Fibroblast of skin of right biceps (primary cell): ENCODE measurements at places on chromosomes 1 and 21.
A peak's percentile ranks its signal among the peaks of the same experiment; 100 is the strongest.

GRCh38 chr1:58502519-58502918, 44.0 kb downstream of the OMA1 start:
- no peak for DNase-seq

GRCh38 chr1:181107711-181108110, 19.2 kb downstream of the IER5 start:
- peak; percentile 34 for DNase-seq

DNA sequence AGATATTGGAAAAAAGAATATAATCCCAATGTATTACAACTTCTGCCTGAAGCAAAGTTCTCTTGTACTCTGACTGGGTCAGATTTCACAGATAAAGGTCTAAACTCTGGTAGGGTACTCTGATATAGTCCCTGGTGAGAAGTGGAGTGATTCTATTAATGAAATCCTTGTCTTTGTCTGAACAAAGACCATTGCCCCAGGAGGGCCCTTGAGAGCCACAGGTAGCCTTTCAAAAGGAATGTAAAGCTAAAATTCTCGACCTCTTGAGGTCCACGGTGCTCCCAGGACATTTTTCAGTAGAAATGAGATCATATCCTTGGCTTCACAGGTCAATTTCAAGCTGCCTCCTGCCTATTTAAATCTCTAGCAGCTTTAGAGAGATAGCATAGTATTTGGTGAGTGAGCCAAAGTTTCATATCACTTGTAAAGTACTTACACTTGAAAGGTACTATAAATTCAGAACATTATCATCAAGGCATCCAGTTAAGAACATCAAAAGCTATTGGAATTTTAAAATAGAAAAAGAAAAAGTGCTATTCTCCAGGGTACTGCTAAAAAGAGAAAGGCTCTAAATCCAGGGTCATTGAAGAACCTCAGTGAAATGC, 10.1 kb downstream of the TNNI3K start:
- DNase-seq, result no peak

DNA sequence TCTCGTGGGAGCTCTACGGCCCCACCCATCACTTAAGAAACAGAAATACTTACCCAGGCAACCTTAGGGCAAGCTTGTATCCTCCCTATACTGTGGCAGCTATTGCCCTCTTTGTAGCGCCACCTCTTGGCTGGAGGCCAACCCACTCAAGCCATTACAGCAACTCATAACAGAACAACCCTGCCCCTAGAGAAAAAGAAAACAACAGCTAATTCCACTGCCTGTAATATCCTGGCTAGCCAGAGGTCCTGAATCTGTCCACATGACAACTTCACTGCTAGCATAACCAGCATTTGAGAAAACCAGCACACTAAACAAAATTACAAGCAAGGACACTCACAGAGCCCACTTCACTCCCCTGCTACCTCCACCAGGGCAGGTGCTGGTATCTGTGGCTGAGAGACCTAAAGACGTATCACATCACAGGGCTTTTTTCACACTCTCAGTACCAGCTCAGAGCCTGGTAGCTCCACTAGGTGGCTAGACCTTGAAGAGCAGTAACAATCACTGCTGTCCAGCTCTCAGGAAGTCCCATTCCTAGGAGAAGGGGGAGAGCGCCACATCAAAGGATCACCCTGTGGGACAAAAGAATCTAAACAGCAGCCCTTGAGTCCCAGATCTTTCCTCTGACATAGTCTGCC, 14.5 kb upstream of the MX1 start:
- DNase-seq, result no peak

DNA sequence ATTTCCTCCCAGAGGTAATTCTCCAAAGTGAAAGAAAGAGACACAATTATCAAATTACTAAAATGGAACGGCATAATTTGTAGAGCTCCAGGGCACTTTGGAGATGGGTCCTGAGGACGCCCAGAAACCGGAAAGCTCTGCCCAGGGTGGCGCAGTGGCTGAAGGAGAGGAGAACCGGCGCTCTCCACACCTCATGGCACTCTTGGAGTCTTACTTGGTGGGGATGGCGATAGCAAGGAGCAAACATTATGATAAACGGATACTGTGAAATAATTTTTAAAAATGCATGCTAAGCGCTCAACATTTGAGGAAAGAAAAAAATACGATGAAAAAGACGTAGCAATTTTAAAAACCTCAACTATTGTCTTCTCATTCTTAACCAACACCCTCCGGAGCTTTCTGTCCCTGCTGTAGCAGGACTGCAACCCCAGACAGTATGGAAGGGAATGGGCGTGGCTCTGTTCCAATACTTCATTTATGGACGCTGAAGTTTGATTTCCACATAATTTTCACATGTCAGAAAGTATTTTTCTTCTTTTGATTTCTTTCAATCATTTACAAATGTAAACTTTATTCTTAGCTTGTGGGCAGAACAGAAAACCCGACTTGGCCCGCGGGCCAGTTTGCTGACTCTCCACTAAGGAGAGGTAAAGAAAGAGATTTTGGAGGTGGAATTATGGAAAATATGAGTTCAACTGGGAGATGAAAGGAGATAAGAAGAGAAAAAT, 1.1 kb downstream of the S100A11 start:
- peak; percentile 35 for DNase-seq

- DNase-seq, result peak; percentile 28
These were observed 578 bp upstream of the TRIM62 start for GRCh38 chr1:33182401-33182841.

DNA sequence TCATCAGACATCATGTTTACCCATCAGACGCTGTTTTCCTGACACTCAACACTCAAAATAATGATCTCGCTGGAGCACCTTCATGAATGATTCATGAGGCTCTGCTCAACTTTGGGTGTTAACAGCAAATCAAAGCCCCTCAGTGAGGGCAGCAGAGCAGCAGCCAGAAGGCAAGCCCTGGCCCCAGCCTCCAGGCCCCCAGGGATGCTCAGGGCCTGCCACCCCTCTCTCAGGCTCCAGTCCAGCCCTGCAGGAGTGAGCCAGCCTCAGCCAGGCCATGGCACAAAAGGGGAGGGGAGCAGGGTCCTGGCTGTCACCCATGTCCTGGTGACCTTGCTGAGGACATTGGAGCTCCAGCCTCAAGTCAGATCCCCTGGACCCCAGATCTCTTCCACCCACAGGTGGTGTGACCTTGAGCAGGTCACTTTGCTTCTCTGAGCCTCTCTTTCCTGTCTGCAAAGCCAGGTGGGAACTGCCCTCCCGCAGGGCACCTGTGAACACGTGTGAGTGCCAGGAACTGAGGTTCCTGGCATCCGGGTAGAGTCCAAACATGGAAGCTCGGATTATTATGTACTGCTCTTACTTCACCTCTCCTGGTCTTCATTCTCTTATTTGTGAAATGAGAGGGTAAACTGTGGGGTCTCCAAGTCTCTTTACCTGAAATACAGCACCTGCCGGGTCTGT, 161.6 kb upstream of the VAMP3 start:
- DNase-seq, result no peak

DNA sequence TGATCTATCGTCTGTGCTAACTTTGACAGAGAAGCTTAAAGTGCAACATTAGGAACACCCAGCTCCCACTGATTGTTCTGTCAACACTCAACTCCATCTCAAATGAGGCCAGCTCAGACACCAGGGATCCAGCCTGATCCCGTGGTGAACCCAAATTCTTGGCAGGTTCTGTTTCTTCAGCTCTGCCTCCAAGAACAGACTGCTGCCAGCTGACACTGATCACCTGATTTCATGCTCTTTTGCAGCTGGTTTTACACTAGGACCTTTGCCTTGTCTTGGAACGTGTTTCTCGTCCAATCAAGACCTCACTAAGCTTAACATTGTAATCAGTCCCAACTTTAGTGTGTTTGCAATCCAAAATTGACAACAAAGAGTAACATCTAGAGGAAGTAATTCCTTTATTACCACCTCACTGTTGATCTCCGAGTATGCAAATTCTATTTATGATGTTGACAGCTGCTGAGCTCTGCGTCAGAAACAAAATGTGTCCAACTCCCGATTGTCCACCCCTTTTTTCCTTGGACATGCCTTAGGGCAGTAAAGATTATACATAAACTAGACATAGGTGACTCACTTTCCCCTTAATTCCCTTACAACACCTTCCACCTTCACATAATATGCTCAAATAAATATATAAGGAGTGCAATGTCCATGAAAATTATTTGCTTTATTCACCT, 1.6 kb upstream of the HYI start:
- no peak for DNase-seq

- DNase-seq, result peak; percentile 84
These were observed 81.1 kb downstream of the SIK1 start for GRCh38 chr21:43345746-43346409.

DNA sequence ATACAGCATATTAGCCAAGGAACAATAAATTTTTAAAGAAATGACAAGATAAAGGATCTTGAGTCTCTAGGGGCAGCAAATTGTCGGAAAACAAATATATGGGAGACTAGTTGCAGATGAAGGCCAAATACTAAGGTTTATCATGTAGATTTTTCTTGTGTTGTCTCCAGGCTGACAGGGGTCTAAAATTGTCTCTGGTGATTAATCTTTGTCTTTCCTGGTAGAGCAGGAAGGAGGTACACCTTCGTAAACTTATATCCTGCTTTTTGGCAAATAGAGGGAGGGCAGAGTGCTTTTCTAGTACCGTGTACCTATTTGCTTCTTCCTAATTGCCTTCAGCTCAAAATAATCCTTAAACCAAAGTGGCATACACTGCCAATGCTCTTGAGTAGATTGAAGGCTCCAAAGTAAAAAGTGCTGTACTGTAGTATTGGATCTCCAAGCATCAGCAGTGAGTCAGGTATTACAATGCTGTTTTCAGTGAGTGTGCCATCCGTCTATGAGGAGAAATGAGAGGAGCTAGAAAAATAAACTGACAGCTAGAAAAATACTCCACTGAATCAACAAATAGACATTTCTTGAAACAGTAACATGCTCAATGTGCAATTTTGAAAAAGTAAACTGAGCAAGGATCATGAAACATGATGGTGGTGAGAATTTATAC, 1.8 kb upstream of the LEPR start:
- DNase-seq, result no peak

DNA sequence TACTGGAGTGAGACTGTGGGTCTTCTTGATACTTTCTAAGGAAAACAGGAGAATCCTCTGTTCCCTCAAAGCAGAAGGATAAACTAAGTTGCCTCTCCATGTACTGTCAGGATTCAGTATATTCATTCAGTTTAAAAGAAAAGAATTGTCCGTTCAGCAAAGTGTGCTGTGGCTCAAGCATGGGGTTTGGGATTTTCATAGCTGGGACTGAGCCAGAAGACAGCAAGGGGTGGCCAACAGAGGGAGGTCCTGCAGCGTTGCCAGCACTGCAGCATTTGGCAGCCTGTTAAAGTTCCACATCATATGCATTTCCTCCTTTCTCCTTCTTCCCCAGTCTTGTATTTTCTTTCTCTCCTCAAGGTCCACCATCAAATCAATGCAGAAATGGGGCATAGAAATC, 75.1 kb downstream of the DTL start:
- peak; percentile 42 for DNase-seq

GRCh38 chr1:95375174-95375573, 141.2 kb downstream of the RWDD3 start:
- no peak for DNase-seq

- DNase-seq, result no peak
These were observed 6.9 kb upstream of the TRIM17 start for GRCh38 chr1:228423404-228424053.

DNA sequence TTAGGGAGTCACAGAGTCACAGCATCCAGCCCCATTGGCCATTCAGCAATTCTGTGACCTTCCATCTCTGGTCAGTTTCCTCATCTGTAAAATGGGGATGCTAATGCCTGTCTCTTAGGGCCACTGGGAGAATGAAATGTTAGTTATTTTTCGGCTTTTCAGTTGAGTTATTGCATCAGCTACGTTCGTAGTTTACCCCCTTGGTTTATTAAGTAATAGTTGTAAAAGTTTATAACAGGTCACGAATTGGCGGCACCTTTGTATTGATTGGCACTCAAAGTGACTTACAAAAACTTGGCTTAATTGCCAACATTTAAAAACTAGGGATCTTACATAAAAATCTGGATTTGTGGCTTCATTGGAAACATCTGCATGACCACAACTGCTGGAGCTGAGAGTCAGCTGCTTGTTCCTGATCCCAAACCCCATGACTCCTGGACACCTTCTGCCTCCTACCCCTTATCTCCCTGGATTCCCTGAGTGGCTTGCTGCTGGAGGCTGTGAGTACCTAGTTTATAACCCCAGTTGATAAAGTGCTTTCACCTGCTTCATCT, 23.0 kb upstream of the SLC1A7 start:
- no peak for DNase-seq

DNA sequence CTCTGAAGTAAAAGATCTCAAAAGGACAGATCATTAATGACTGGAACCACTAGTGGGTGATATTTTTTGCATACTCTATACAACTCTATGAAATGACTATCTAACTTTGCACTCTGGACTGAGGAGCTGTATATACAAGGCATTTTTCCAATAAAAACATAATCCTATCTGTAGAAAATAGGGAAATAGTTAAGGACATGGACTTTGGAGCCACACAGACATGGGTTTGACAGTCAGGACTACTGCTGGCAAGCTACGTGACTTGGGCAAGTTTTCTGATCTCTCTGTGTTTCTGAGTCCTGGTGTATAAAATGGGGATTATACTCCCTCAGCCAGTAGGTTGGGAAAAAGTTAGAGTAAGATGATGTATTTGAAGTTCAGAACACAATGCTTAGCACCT, 20.9 kb upstream of the HSD3B2 start:
- no peak for DNase-seq

DNA sequence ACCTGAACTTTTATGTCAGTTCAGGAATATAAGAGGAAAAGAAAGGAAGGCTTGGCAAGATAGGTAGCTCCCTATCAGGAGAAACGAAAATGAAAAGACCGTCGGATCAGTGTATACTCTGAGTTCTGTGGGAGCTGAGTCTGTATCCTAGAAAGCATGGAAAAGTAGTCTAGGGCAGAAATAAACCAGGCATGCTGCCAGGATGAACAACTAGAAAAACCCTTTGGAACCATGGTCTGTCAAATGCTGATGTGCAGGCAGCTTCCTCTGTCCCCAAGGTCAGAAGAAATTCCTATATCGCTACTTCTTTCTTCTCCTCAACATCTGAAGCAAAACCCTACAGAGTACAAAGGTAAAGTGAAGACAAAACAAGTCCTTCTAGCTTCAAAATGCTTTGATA, 268.8 kb downstream of the ST6GALNAC3 start:
- no peak for DNase-seq

- no peak for DNase-seq
These were observed 88.5 kb downstream of the GPR88 start for GRCh38 chr1:100626397-100626796.

GRCh38 chr1:161214369-161214768, 726 bp upstream of the FCER1G start:
- DNase-seq, result no peak

- peak; percentile 25 for DNase-seq
These were observed 96.9 kb upstream of the AKT3 start for GRCh38 chr1:243946946-243947345.

DNA sequence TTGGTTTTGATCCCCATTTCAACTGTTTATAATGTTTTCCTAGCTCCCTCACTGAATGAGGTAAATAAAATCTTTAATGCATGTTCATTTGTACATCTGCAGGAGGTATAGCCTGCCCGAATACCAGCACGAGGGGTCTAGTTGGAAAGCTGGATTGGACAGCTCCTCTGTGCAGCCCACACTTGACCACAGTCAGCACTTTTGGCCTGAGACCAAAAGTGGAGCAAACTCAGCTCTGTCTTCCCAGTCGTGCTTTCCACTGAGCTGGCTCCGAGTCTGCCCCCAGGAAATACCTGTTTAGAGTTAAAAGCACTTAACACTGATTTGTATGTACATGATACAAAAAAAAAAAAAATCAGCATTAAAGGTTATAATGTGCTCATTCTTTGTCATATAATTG, 224.4 kb downstream of the DSCAM start:
- DNase-seq, result peak; percentile 44

- DNase-seq, result peak; percentile 22
These were observed 13.8 kb downstream of the DMBX1 start for GRCh38 chr1:46503421-46503820.

- peak; percentile 81 for DNase-seq
These were observed 38.5 kb upstream of the SGIP1 start for GRCh38 chr1:66495495-66495894.
